ENCODE measurements at places on chromosomes 5 and 9.

DNA sequence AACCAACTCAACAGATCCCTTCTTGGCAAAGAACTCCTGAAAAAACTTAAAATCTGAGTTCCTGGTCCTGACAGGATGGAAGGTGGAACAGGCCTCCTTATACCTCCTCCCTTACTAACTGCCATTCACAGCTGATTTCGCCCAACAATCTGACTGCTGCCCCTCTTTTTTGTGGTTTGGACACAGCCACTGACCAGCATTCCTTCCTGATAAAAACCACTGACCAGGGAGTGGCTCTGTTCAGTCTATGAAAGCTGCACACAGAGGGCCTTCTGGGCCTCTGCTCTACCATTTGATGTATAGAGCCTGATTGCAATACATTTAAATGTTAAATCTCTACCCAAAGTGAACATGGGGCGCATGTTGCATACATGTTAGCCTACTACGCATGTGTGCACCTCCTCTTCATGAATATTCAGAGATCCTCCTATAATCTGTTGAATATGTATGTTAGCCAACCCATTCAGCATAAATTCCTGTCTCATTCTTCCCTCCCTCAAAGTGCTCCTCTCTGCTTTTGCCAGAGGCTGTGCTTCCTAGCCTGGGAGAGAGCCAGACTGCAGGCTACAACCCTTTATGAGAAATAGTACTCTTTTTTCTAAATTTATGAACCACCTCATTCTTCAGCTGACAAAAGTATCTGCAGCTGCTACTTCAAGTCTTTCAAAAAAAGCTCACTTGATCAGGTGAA, 93.7 kb upstream of the MRPS30 start:
- no peak for DNase-seq

DNA sequence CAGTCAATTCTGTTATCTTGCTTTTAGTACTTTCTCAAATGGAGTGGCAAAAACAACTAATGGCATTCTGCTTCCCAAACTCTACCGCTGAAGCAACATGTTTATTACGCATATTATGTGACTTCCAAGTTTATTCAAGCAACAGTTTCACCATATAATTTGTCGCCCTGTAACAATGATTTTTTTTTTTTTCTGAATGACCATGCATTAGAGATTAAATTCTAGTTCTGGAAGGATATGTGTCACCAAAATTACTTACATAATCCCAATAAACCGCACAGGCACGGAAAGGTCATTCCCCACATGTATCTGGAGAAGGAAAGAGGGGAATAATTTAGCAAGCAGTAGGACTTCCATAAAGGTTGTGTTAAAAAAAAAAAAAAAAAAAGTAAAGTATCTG, 691.8 kb downstream of the DNAH5 start:
- DNase-seq: no peak

GRCh38 chr5:143086908-143087637, 316.4 kb downstream of the NR3C1 start:
- DNase-seq: no peak

DNA sequence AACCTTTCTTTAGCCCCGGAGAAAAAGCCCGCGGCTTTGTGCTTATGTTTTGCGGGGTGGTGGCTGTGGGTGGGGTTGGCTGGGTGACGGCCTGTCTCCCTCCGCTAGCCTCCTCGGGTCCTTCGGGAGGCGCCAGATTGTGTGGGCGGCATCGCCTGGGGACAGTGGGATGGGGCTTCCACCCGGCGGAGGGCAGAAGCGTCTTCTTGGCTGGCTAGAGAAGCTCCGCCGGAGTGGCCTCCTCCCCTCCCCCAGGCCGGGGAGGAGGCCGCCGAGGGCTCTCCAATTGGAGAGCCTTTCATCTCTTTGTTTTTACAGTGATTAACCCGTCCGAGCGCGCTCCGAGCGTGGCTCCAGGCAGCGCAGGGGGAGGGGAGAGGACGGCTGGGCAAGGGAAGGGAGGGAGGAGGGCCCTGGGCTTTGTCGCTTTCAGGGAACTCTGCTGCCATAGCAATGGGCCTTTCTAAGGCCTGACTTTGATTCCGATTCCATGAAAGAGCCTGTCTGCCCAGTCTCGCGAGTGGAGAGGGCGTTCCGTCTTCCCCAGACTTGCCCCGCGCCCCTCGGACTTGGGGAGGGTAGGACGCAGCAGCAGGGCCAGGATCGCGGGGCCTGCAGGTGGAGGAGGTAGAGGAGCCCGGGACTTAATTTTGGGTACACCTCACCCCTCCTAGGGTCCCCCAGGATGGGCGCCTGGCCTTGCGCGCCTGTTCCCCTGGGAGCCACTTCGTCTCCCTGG, 36.7 kb upstream of the TIFAB start:
- DNase-seq: no peak

DNA sequence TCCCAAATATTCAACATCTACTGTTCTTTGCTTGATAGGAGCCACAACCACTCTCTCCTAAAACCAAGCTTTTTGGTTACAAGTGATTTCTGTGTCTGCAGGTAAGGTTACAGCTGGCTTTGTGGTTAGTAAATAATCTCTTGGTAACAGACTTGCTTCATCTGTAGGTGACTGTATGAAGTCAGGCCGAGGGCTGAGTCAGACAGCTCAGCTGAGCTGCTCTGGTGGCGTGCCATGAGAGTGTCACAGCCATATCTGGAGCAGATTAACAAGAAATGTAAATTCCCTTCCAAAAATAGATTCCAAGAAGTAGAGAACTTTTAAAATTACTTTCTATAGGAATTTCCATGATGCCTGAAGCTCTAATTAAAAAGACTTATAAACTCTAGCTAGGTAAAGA, 23.7 kb upstream of the TAS2R1 start:
- DNase-seq: no peak

GRCh38 chr9:114348906-114349482, 19.3 kb downstream of the ORM2 start:
- peak; percentile 88 for DNase-seq
